ENCODE measurements at places on chromosomes 1 and 21.

GRCh38 chr1:158353303-158354075 lies at the start of gene CD1E:
CD1E (plus strand) TSS chr1:158353894; CDS start chr1:158353989, 95 bp downstream.
- DNase-seq = no peak

DNA sequence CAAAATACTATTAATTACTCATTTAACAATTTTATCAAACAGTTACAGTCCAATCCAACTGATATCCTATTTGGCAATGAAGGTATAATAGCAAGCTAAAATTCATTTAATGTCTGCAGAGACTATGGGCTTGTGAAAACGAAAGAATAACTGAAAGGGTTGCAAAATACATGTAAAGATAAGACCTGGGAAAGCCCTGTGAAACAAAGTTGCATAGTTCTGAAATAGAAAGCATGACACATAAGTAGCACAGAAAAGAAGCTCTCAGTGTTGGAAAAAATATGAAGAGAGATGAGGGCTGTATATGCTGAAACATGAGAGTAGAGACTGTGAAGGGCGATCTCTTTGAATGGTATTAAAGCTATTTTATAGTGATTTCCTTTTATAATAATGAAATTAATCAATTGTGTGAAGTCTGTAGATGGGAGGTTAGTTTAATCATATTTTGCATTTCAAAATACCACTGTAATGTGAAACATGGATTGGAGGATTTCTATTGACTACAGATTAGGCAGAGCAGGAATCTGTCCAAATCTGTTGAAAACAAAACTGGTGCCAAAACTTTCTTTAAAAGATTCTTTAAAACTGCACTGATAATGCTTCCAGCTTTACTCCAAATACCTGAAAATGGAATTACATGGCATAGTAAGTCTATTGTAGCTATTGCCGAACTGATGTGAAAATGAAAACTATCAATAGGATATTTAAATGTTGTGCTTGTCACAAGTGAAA lies 1518.9 kb upstream of the B3GALT2 start:
- no peak for DNase-seq

- no peak for DNase-seq
Observed at GRCh38 chr1:198234520-198235251, 77.9 kb downstream of the NEK7 start.

DNA sequence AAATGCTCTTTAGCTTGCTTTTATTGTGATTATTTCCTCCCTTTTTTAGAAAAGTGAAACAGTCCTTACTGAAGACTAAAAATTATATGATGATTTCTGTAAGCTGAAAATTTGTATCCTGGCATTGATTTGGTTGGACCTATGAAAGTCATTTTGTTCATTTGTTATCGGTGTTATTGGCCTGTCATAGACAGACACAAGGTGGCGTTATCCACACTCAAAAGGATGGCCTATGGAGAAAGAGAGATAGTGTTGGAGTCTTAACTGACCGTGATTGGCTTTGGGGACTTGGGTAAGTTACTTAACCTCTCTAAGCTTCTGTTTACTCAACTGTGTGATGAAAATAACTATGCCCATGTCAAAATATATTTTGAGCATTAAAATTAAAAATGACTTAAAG lies 203.6 kb upstream of the CHODL start:
- peak; percentile 2 for DNase-seq

DNA sequence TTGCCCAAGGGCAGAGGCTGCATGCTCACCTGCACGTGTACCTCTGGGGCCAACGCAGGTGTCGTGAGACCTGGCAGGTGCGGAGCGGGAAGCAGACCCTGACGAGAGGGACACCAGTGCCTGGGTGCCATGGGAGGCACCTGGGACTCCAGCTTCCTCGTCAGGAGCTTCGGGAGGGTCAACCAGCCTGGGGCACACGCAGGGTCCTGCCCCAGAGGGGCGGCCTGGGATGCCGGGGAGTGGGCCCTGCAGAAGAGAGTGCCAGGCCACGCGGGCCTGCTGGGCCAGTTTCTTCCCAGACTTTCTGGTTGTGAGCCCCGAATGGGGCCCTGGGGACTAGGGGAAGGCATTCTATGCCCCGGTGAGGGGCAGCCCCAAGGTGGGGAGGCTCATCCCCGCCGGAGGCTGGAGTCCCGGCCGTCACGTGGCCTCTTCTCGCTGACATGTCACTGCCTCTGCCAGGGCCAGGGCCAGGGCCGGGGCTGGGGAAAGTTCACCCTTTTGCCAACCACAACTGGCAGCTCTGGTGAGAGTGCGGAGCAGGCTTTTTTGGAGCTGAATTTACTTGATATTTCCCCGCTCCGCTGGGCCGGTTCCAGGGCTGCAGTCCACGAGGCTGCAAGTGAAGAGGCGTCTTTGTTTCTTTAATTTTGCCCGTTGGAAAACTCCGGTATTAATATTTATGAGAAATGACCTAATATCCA lies 38.5 kb upstream of the ACTRT2 start:
- DNase-seq = no peak

- DNase-seq = no peak
Observed at GRCh38 chr1:218546314-218546713, 201.2 kb downstream of the TGFB2 start.

DNA sequence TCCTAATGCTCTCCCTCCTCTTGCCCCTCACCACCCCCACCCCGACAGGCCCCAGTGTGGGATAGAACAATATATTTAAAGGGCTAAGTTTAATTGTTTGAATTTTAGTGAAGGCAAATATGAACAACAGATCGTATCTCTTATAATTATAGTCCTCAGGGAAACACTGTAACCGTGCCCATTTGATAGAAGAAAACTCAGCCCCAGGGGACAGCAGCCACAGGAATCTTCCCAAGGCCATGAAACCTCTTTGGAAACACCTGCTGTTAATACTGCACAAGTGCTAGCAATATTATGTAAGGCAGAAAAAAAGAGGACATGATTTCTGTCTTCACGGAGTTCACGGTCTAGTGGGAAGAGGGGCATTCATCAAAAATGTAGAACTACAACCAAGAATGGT lies 142.2 kb downstream of the URB2 start:
- DNase-seq = no peak

DNA sequence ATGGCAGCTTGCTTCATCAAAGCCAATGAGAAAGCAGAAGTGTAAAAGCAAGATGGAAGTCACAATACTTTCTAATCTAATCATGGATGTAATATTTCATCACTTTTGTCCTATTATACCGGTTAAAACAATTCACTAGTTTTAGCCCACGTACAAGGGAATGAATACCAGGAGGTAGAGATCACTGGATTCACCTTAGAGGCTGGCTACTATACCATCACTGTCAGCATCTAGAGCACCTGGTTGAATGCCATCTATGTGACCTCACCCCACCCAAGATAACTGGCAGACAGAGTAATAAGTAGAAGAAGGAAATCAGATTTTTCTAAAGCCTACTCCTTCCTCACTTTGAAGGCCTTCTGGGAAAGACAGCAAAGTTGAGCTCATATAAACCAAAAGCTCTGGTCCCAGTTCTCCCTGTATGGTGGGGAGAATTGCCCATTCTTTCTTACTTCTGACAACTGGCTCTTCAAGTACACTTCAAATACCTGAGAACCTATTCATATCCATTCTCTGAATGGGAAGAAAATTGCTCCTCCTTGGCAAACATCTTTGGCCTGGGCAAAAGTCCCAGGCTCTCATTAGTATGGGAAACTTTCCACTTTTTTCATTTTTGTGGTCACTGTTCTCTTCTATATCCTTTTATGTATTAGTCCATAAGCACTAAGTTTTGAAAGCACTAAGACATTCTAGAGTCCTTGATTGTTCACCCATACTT lies 24.8 kb downstream of the HSD3B1 start:
- DNase-seq = no peak

DNA sequence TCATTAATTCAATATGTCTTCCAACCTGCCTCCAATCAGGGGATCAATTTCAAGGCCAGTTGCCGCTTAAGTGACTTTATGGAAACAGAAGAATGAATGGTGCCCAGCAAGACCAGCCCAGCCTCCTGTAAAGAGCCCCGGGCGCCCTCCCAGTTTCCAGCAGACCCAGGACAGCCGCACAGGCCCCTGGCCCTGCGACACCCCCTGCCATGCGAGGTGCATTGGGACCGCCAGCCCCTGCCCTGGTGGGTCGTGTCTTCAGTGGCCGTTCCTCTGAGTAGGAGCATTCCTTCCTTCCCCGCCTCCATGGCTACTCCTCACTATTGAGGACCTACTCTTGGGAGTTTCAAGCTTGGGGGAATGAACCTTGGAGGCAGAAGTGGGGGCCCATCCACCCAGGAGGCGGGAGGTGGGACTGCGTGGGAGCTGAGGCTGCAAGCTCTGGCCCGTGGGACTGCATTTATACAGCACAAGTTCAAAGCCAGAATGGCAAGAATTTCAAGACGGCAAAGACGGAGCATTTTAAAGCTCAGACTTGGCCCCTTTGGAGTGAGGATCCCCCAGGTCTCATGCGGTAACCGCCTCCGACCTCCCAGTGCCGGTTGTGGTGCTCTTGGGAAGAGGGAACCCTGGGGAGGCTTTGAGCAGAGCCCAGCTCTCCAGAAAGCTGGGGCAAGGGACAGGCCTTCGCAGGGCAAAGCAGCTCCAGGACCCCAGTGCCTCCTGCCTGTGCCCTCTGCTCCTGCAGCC lies 73.1 kb upstream of the ACTRT2 start:
- DNase-seq = no peak

DNA sequence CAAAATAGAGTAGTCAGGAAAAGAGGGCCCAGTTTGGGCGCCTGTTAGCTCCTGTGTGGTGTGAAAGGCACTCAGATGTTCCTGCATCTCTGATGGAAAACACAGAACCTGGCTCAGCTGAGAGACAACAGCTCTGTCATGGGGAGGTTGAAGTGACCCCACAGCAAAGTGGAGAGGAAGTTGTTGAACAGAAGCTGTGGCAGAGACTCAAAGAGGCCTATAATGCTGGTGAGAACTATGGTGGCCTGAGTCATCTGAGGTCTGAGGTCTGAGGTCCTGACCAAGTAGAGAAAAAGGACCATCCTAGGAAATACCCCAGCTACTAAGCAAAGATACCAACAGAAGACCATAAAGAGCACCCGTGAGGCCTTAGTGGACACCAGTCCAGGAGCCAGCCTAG lies 45.6 kb upstream of the JAK1 start:
- no peak for DNase-seq

DNA sequence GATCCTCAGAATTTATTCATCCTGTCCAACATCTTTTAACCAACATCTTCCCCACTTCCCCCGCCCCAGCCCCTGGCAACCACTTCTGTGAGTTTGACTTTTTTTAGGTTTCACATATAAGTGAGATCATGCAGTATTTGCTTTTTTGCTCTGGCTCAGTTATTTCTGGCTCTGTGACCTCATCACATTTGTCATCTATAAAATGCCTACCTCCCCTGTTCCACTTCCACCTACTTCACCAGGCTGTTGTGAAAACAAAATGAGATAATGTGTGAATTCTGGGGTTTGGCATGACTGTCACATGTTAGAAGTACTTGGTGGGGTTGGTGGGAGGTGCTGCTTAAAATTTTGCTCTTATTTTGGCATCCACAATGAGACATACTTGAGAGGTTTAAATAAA lies 18.4 kb downstream of the HHAT start:
- DNase-seq = no peak

DNA sequence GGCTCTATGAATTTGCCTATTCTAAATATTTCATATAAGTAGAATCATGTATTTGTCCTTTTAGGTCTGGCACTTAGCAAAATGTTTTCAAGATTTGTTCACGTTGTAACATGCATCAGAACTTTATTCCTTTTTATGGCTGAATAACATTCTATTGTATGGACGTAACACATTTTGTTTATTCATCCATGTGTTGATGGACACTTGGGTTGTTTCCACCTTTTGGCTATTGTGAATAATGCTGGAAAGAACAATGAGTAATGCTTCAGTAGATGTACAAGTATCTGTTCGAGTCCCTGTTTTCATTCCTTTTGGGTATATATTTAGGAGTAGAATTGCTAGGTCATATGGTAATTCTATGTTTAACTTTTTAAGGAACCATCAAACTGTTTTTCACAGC lies 24.7 kb downstream of the SLC35A3 start:
- DNase-seq = no peak

GRCh38 chr1:200889571-200889970 lies 5.1 kb upstream of the INAVA start:
- no peak for DNase-seq

- no peak for DNase-seq
Observed at GRCh38 chr1:189432753-189433152, 1044.9 kb downstream of the BRINP3 start.

DNA sequence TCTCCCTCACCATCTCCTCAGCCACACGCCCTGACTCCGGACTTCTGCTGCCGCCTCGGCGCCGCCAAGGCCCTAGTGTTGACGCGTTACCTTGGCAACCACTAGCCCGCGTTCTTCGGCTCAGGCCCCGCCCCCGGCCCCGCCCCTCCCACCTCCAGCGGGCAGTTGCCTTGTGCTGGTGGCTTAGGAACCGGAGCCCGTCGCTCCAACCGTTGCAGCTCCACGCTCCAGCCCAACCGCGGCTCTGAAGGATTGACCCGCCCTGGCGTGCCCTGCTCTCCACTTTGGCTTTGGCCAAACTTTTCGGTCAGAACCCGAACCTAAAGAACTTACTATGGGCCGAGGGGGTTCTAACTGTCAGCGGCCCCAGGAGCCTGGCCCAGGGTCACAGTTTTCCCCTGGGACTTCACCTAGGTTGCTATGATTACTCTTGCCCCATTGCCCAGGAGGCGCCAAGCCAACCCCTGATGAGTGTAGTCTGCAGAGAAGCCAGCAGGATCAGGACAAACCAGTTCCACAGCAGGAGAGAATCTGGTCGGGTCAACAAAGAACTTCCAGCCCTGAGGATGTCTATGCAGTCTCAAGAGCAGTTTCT lies at the start of gene CFAP45:
CFAP45 (minus strand) TSS at position 80 of the 595 bp plus-strand sequence; CDS start at position 13, 67 bp downstream.
- DNase-seq = peak; percentile 51

GRCh38 chr1:156121457-156121856 lies 6.9 kb downstream of the LMNA start:
- DNase-seq = peak; percentile 24

- no peak for DNase-seq
Observed at GRCh38 chr1:185969028-185969427, 234.8 kb downstream of the HMCN1 start.

DNA sequence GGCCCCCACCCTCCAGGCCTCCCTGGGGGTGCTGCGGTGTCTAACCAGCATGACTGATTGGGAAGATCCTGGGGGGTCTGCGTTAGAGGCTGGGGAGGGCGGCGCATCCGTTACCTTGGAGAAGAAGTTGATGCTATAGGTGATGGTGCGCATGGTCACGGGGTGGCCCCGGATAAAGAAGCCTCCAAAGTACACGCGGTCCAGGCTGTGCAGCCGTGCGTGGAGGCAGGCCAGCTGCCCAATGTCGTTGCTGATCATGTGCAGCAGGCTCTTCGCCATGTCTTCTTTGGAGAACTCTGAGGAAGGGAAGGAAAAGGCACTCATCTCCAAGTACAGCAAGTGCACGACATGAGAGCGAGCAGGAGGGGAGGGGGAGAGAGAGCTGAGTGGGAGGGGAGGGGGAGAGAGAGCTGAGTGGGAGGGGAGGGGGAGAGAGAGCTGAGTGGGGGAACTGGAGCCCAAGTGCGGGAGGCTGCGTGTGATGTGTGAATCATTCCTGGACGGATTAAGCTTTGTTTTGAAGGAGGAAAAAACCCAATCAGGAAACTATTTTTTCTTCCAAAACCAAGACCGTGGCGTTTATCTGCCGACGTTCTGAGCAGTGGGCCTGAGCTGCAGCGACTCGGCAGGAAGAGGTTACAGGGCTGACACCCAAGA lies 7.2 kb downstream of the PANK4 start:
- DNase-seq = no peak
